ENCODE measurements at places on chromosomes 13 and 19. TPM values are rescaled to one million over a fixed set of nuclear protein-coding genes. Genes with fewer than 3 reads are reported as not detected.

- H3K36me3 ChIP-seq, result peaks cover 3% of the 10 kb centered on the region
- H3K27me3 ChIP-seq, result no peaks in the 10 kb centered on the region
- H3K4me3 ChIP-seq, result no peak overlapping the region
- no peak for DNase-seq
- no peak overlapping the region for H3K27ac ChIP-seq
Observed at GRCh38 chr19:34260771-34261173, 6.4 kb downstream of the GARRE1 start.

DNA sequence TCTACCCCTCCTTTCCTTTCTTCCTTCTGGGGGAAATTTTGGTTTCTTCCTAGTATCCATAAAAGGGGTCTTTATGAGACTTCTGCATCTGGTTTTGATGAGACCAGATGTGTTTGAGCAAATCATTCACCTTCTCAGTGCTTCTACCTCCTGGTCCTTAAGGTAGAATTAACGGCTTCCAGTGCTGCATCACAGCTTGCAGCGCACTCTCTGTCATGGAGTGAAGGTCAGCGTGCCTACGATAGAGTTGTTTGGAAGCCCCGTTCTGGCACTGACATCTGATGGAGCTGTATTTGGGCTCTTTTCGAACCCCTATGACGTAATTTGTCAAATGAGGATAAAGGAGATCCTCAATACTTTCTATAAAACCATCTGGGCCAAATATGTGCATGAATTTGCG lies 164.2 kb downstream of the MTUS2 start:
- H3K4me3 ChIP-seq, result no peak overlapping the region
- H3K27ac ChIP-seq, result no peak overlapping the region
- DNase-seq, result no peak
- no peaks in the 10 kb centered on the region for H3K36me3 ChIP-seq
- H3K4me1 ChIP-seq, result no peaks in the 10 kb centered on the region

DNA sequence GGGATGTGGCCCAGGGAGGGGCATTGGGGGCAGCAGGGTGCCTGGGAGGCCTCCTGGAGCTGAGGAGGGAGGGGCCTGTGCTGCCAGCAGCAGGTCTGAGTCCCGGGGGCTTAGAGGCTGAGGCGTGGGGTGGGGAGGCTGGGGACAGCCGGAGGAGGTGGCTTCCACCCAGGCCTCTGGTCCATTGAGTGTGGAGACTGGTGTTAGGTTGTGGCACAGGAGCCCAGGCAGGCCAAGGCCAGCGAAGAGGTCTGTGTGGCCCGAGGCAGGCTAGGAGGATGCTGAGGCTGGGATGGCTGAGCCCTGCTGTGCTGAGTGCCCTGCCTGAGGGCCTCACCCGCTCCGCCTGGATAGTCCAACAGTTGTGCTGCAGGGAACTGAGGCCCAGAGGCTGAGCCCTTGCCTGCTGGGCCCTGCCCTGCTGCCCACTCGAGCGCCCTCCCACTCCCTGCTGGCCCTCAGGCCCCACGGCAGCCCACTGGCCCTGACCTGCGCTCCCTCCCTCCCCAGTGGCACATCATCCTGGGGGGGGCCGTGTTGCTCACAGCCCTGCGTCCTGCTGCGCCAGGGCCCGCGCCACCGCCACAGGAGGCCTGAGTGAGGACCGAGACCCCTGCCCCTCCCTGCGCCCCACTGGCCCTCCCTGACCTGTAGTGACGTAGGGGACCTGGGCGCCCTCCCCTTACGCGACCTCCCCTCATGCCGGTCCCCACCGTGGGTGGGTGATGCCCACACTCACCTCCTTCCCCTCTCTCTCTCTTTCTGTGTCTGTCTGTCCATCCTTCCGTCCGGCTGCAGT lies 4.9 kb upstream of the GARIN5A start:
- H3K4me1 ChIP-seq, result peaks cover 33% of the 10 kb centered on the region
- DNase-seq, result no peak
- H3K36me3 ChIP-seq, result no peaks in the 10 kb centered on the region

GRCh38 chr19:57233207-57233606 lies 2.4 kb downstream of the AURKC start:
- no peak overlapping the region for H3K4me3 ChIP-seq
- H3K27ac ChIP-seq, result no peak overlapping the region
- H3K27me3 ChIP-seq, result no peaks in the 10 kb centered on the region
- no peaks in the 10 kb centered on the region for H3K36me3 ChIP-seq
- peaks cover 13% of the 10 kb centered on the region for H3K4me1 ChIP-seq
- DNase-seq, result no peak

DNA sequence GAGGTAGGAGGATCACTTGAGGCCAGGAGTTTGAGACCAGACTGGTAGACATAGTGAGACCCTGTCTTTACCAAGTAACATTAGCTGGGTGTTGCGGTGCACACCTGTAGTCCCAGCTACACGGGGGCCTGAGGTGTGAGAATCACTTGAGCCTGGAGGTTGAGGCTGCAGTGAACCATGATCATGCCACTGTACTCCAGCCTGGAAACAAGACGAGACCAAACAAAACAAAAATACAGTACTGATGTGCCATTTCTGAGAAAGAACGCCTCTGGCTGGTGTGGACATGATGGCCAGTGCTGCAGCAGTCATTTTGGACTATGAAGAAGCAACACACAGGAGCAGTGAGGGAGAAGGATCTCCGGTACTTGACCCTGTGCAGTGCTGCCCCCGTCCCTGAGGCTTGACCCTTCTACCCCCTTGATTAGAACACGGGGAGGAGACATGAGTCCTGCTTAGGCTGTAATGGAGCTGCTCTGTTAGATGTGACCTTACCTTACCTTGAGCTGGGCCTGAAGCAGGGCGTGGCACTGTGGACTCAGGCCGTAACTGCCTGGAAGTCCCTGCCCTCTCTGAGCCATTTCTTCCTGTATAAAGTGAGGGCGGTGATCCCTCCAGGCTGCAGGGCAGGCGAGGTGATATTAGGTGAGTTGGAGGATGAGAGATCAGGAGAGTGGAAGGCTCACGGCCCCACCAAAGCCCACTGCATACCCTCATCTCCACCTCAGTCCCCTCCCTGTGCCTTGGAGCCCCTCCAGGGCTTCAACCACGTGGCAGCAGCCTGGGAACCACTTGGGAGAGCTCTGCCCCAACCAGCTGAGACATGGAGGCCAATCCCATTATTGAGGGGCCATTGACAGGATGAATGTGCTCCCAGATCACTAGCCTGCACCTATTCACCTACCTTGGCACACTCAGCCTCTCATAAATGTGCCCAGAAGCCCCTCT lies 5.9 kb downstream of the RPL18A start:
- peaks cover 36% of the 10 kb centered on the region for H3K4me1 ChIP-seq
- no peak for DNase-seq
- no peak overlapping the region for H3K4me3 ChIP-seq
- peak overlapping the region; percentile 86 for H3K27ac ChIP-seq
- no peaks in the 10 kb centered on the region for H3K36me3 ChIP-seq
- H3K27me3 ChIP-seq, result no peaks in the 10 kb centered on the region

- no peak for DNase-seq
- H3K27ac ChIP-seq, result no peak overlapping the region
- H3K4me3 ChIP-seq, result no peak overlapping the region
Observed at GRCh38 chr19:13744174-13744573, 20.1 kb upstream of the MRI1 start.

- DNase-seq, result no peak
- H3K27me3 ChIP-seq, result no peaks in the 10 kb centered on the region
- no peak overlapping the region for H3K27ac ChIP-seq
- H3K4me1 ChIP-seq, result no peaks in the 10 kb centered on the region
- H3K4me3 ChIP-seq, result no peak overlapping the region
Observed at GRCh38 chr19:28334419-28334818, 878.5 kb downstream of the UQCRFS1 start.

The C19orf67 gene
- not detected for polyA plus RNA-seq

The DOHH gene
- 7.4 TPM for polyA plus RNA-seq

The STARD13 gene
- not detected for polyA plus RNA-seq

The TMPRSS9 gene
- polyA plus RNA-seq, result not detected

The LRFN3 gene
- polyA plus RNA-seq, result not detected
